ENCODE measurements at places on chromosomes 3 and 15.
A peak's percentile ranks its signal among the peaks of the same experiment; 100 is the strongest.

GRCh38 chr15:64430000-64430735 is 30.2 kb upstream of the ZNF609 start:
- DNase-seq: no peak

DNA sequence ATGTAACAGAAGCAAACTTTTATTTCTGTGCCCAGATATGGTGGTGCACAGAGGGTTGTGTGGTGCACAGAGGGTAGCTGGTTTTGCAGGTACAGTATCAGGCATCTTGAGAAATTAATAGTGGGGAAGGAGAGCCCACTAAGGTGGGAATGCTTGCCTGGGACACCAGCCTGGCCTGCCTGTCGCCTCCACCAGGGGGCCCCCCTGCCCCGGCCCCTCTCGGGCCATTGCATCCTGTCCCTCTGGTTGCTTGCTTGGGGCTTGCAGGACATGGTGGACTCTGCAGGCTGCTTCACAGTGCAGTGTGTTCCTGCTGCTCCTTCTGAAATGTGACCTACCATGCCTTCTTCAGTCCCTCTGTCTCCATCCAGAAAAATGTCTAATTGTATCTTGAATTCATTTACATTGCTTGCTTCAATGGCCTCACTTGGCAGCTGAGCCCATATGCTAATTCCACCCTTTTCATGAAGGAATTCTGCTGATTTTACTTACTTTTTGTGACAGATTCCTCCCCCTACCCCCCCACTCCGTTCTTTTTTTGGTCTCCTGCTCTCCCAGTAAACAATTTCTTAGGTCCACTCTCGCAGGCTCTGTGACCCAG is 73.6 kb downstream of the EEFSEC start:
- DNase-seq: no peak

DNA sequence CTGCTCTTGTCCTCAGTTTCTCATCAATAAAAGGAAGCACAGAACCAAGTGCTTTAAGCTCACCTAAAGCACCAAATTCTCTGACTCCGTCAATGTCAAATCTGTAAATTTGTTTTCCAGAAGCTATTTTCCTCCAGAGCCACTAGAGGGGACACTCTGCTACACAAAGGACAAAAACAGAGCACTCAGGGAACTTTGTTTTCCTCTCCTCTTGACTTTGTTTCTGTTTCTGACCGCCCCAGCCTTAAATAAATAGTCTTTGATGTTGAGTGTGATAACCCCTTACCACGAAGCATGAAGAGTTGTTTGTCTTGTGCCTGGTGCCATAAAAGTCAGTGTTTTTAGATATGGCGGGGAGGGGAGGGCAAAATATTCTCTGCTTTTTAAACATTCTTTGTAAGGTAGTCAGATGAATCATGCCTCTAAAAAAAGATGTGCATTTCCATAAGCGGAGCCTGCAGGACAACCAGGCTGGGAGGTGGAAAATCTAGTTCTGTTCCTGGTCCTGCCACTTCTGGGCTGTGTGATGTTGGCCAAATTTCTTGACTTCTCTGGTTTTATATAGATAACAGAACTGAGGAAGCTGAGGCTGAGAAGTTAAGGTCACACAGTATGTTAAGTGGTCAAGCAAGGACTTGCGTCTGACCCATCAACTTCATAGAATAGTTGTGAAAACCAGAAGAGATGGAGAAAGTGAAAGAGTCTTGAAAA is 7.3 kb upstream of the ZBTB38 start:
- DNase-seq: no peak

- no peak for DNase-seq
Observed at GRCh38 chr3:54125300-54125699, 2.9 kb downstream of the CACNA2D3 start.

- DNase-seq: no peak
Observed at GRCh38 chr3:41880387-41880786, 81.5 kb downstream of the ULK4 start.

DNA sequence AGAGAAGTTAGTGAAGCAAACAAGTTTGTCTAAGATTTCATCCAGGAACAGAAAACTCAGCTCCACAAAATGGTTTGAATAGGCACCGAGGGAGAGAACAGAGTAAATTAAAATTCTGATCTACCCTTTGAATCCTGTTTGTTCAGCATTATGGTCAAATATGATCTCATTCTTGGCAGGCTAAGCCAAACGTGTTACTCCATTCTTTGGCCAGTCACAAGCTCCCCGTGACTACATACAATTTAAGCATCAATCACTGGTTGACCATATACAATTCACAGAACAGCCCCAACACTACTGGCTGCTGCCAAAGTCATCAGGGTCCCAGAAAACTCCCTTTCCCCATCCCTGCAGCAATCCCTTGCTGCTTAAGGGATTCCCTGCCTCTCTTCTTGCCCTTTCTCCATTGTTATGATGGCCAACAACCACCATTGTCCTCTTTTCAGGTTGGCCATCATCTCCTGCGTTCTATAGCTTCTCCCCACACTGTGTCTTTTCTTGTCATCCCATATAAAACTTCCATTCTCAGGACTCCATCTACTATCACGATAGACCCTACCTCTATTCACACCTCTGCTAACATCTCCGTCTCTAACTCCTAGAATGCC is 46.3 kb downstream of the GOLIM4 start:
- no peak for DNase-seq

DNA sequence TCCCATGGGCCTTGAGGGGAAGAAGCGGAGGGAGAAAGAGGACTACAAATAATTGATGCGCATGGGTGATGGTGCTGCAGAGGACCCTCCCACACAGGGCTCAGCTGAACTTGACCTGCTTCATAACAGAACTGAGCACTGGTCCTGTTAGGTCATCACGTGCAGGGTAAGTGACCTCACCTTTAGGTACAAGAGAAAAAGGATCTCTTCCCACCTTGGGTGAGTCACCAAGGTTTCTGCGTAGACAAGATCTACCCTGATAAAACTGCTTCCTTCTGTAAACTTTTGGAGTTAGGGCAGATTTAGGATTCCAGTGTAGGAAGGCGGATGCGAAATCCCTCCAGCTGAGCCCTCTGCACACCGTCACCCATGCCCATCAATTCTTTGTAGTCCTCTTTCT is 67.1 kb downstream of the FEM1B start:
- no peak for DNase-seq

GRCh38 chr15:94174399-94174802 is 57.0 kb upstream of the MCTP2 start:
- no peak for DNase-seq

DNA sequence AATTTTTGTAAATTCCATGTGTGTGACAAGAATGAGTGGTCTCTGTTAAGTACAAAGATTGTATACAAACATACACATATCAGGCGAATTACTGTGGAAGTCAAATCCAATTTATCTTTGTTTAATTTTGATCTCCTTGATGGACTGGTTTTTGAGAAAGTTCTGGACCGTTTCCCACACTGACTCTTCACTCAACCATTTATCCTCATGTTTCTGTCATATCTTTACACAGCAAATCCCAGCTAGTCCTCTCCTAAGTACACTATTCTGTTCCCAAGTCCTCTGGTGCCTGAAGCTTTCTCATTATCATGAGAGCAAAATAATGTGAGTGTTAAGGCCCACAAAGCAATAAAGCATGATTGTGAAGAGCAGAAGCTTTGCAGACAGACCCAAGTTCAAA is 189.9 kb downstream of the WNT5A start:
- DNase-seq: no peak

DNA sequence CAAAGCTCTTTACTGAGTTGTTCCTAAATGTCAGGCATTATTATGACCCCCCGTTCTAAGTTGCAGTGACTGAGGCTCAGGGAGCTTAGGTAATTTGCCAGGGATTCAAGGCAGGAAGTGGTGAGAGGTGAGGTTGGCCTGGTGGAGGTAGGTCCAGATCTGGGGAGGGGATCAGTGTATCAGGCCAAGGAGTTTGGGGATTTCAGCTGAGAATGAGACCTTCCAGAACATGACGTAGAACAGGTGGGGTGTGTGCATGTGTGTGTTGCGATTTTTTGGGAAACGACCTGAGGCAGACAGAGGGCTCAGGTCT is 41.1 kb upstream of the MRPS22 start:
- no peak for DNase-seq

- no peak for DNase-seq
Observed at GRCh38 chr15:80455668-80456442, 51.7 kb downstream of the ARNT2 start.

- no peak for DNase-seq
Observed at GRCh38 chr3:103210583-103210982, 775.8 kb downstream of the ZPLD1 start.

DNA sequence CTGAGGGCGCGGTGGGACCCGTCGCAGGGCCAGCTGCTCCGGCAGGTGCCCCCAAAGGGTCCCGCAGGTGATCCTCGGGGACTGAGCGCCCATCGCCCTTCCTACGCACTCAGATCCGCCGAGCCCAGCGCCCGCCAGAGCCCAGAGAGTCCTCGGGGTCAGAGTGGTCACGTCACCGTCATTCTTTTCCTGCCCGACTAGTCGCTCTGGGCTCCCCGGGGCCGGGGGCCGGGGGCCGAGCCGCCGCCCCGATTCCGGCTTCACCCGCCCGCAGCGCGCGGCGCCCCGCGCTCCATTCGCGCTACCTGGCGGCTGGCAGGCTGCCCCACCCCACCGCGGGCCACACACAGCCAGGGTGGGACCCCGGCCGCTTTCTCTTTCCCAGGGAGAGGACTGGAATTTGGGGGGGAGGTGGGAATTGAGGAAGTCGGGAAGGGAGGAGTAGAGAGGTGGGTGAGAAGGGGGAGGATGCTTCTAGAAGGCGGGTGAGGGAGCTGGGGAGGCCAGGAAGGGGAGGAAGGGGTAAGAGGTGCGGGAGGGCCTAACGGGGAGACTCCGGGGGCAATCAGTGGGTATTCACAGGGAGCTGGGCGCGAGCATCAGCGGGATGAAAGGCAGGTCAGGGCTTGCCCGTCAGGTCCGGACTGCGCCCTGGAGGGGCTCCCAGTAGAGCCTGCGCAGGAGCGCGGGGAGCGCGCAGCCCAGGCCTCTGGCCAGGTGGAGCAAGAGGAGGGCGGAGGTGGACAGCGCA is 36.1 kb upstream of the EPHB3 start:
- no peak for DNase-seq

GRCh38 chr3:23806534-23807423 is 1.0 kb downstream of the UBE2E1 start:
- DNase-seq: peak; percentile 71

DNA sequence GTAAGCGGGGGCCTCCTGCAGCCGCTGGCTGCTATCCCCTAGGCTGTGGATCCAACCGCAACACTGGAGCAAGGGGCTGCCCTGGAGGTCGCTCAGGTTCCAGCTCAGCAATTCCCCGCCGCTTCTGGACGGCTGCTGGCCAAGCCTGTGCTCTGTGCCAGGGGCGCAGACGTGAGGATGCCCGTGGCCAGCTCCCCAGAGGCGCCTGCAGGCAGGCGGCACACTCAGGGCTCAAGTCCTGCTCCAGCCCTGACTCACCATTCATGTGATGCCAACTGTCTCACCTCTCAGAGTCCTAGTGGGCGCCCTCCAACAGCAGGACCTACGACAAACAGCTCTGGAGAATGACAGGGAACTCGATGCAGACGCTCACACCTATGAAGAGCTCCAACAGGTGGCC is 31.6 kb downstream of the KLHL25 start:
- no peak for DNase-seq

- no peak for DNase-seq
Observed at GRCh38 chr3:64195789-64196188, 29.5 kb downstream of the PRICKLE2 start.

- no peak for DNase-seq
Observed at GRCh38 chr3:192855434-192855833, 62.2 kb downstream of the MB21D2 start.

- DNase-seq: peak; percentile 46
Observed at GRCh38 chr15:68318008-68318835, 40.7 kb downstream of the FEM1B start.

- DNase-seq: no peak
Observed at GRCh38 chr3:149233323-149233722, 11.7 kb upstream of the CP start.

GRCh38 chr15:70856884-70857561 is 3.1 kb upstream of the LARP6 start:
- DNase-seq: no peak

- no peak for DNase-seq
Observed at GRCh38 chr15:53586799-53587198, 172.7 kb downstream of the WDR72 start.

DNA sequence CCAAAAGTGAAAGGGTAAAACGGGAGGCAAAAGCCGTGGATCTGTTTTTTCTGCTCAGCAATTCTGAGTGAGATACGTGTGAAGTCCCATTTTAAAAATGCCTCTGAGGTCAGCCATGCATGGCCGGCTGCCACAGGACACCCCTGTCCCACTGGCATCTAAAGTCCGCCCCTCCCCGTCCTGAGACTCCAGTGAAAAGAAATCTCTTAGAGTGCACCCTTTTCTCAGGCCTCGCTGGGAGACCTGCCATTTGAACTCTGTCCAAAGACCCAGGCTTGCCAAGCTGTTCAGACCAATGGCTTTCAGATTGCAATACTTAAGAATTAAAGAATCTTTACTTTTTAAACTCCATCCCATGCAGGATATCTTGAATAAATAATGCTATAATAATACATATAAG is 61.0 kb upstream of the SLC24A5 start:
- DNase-seq: peak; percentile 64

- DNase-seq: no peak
Observed at GRCh38 chr3:135325096-135325495, 530.0 kb downstream of the EPHB1 start.

DNA sequence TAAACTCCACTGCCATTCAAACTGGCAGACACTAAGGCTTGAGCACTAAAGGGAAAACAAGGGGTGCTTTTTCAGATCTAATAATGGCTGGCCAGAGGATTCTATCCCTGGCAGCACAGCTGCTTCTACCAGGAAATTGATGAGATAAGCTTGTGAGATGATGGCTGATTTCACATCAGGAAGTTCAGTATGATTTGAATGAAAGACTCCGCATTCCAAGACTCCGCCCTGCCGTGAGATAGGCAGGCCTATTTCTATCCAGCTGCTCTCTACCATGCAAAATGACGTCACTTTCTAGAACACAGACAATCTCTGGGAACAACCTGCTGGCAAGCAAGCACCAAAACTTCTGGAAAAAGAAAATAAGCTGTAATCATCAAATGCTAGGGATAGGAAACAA is 171.8 kb downstream of the WDR76 start:
- DNase-seq: no peak

GRCh38 chr3:70702132-70702531 is 389.7 kb upstream of the MDFIC2 start:
- no peak for DNase-seq

DNA sequence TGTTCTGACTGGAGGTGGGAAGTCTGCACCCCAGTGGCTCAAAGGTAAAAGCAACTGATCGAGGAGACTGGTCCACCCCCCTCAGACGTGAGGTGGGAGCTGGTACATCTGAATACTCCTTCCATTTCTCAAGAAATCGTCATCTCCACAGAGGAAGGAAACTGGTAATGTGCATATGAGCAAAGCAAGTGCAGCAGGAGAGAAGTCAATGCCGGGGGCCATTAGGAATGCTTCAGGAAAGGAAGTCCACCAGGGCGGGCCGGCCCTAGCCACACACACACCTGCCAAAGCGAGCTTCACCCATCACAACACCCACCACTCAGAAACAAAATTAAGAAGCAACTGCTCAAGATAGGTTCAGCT is 8.5 kb downstream of the TBC1D2B start:
- DNase-seq: peak; percentile 59

GRCh38 chr3:119524931-119525662 is 26.8 kb downstream of the TIMMDC1 start:
- DNase-seq: no peak

Data from upper lobe of right lung (tissue), 1 donor.